Trophoblast cell (in vitro differentiated cells and primary cell): ENCODE measurements at places on chromosomes 16 and 17.

GRCh38 chr16:11586378-11586855, 302 bp downstream of the LITAF start:
- H3K4me1 ChIP-seq: peaks cover 15% of the 10 kb centered on the region
- peak overlapping the region; percentile 37 for H3K27ac ChIP-seq
- DNase-seq: no peak
- H3K4me3 ChIP-seq: peak overlapping the region; percentile 84

DNA sequence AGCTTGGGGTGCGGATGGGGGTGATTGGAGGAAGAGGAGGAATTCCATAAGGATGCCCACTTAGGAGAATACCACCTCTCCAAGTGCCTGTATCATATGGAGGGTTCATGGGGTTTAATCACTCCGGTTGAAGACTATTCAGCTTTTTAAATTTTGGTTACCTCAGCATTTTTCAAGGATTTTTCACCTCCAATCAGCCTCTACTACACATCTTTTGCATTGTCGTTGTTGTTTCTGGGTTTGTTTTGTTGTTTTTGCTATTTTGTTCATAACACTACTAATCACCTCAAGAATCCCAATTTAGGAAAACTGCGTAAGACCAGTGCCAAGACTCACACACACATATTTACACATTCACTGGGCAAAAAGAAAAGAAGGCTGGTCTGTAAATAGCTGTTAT, 619.5 kb upstream of the CDH5 start:
- H3K36me3 ChIP-seq: no peaks in the 10 kb centered on the region
- H3K27ac ChIP-seq: no peak overlapping the region
- no peaks in the 10 kb centered on the region for H3K4me1 ChIP-seq
- no peaks in the 10 kb centered on the region for H3K27me3 ChIP-seq
- no peak overlapping the region for H3K4me3 ChIP-seq

- DNase-seq: no peak
- no peaks in the 10 kb centered on the region for H3K27me3 ChIP-seq
Measured at GRCh38 chr16:62625326-62625725, 589.1 kb upstream of the CDH8 start.

DNA sequence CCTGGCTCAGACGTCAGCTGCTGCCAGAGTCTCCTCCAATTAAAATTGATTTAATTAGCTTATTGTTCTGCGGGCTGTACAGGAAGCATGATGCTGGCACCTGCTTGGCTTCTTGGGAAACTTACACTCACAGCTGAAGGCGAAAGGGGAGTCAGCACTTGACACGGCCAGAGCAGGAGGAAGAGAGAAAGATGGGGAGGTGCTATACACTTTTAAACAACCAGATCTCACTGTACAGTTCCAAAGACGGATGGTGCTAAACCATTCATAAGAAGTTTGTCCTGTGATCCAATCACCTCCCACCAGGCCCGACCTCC, 1.4 kb upstream of the PRDM7 start:
- H3K4me1 ChIP-seq: no peaks in the 10 kb centered on the region
- H3K4me3 ChIP-seq: no peak overlapping the region
- no peak for DNase-seq
- no peaks in the 10 kb centered on the region for H3K27me3 ChIP-seq
- H3K27ac ChIP-seq: no peak overlapping the region

DNA sequence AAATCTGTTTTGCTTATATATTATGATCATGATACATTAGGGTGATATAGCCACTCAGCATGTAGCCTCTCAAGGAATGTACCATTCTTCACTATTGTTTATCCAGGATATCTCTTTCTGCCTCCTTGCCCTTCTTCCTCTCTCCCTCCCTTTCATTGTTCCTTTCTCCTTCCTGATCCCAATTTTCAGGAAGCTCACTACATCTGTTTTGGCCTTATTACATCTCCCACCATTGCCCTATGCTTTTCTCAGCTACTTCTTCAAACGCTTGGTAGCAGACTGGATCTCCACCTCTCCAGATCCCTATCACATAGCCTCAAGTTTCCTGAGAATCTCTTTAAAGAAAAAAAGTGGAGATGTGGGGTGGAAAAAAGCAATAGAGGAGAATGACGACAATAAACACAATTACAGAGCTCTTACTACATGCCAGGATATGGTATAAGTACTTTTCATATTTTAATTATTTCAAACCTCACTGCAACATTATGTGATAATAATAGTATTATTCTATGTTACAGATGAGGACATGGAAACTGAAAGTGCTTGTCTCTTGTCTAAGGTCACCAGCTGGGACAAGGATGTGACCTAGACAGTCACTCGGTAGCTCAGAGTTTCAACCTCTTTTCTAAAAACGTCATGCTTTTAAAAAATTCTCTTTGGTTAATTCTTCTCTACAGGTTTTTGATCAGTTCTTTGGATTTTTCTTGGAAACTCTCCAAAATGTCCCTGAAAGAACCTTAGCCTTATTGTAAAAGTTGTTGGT, 959.1 kb downstream of the CDH11 start:
- DNase-seq: no peak
- no peaks in the 10 kb centered on the region for H3K4me1 ChIP-seq
- H3K4me3 ChIP-seq: no peak overlapping the region
- no peaks in the 10 kb centered on the region for H3K36me3 ChIP-seq
- no peak overlapping the region for H3K27ac ChIP-seq
